Left ventricle myocardium inferior (tissue), 1 donor: ENCODE measurements at places on chromosomes 2 and 18. TPM values are rescaled to one million over a fixed set of nuclear protein-coding genes. Genes with fewer than 3 reads are reported as not detected.

- no peak for DNase-seq
These were observed 118.1 kb upstream of the MSH6 start for GRCh38 chr2:47664817-47665216.

DNA sequence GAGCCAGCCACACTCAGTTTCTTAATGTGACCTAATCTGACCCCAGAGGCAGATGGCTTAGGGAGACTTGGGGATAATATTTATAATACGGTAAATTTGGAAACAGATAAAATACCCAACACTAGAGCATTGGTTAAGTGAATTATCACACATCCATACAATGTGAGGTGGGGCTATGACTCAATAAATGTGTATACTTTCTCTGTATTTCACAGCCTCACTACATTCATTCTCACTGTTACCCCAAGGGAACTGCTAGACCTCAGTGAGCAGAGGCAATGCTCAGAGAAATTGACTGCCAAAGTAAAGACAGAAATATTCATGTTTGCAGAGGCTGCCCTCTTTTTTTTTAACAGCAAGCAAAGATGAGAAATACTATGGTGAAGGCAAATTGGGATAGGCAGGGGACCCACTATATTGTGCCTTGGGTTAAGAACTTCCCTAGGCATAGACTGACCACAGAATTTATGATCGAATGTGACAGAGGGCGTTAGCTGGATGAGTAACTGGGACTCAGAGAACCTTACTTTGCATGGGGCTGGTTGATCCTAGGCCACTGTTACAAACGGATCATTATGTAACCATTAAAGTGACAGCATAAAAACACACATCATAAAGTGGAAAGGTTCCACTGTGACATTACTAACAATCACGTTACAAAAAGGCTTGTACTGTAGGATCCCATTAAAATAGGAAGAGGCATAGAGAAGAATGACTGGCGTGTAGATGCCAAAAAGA is 246.0 kb upstream of the LYPD1 start:
- DNase-seq = no peak

GRCh38 chr2:37614061-37614738 is 57.2 kb downstream of the CDC42EP3 start:
- DNase-seq = no peak

DNA sequence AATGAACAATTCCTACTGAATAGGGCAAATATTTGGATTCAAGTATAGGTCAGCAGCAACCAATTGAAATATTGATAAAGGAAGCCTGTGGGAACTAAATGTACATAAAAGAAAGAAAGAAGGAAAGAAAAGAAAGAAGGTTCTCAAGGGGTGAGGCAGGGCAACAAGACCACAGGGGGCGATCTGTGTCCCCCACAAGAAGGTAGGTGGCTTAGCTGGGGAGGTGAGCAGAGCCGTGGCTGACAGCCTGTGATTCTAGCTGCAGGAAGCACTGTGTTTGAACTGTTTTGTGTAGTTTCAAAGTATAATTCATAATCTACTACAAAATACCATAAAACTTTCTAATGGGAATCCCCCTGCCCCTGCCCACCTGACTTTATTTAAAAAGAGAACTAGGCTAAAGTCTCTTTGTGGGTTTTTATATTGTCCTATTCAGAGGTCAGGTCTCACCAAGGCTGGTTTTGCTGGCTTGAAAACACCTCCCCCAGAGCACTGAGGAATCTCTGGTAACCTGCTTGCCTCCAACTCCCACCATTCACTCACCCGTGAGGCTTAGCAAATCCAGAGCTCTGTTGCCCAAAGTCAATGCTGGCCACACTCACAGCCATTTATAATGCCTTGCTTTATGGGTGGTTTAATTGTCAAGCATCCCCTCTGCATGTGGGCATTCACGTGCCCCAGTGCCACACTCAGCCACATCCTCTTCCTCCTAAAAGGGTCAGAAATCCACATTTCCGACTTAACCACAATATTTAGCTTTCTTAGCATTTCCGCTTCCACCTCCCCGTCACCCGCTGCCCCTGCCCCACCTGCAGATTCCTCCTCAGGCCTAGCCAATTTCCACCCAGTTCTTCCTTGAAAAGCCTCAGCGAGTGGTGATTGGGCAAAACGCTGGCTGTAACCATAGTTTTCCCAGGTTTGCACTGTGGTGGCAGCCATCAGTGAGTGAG is 36.4 kb upstream of the LMAN1 start:
- DNase-seq = no peak

GRCh38 chr2:158125756-158126498 is 24.3 kb downstream of the UPP2 start:
- no peak for DNase-seq

GRCh38 chr2:140344838-140345237 is 1564.6 kb upstream of the NXPH2 start:
- DNase-seq = no peak

DNA sequence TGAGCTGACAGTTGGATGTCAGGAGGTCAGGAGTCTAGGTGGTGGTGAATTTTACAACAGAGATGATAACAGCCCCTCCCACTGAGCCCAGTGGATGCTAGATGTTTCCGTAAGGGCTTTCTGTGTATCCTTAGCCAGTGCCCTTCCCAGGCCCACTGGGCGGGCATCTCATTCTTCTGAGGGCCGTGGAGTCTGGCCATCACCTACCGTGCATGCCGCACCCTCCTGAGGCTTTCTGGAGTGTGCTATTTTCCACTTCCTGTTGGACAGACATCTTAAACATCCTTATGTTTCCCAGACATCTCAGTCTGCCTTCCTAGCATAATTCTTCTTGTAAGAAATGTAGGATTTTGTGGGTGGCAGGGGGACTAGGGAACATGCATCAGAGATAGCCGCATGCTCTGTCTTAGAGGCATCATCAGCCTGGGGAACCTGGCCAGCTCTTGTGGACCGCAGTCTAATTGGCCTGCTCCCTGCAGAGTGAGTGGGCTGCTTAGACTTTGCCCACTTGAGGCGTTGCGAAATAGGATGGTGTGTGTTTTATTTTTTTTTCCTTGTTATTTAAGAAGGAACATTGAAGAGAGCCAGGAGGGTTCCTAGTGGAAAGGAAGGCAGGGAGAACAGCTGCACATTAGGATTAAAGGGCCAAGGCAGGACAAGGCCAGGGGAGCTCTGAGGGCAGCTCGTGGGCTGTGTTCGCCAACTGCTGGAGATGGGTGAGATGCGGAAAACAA is 135.8 kb downstream of the SH3RF3 start:
- no peak for DNase-seq

DNA sequence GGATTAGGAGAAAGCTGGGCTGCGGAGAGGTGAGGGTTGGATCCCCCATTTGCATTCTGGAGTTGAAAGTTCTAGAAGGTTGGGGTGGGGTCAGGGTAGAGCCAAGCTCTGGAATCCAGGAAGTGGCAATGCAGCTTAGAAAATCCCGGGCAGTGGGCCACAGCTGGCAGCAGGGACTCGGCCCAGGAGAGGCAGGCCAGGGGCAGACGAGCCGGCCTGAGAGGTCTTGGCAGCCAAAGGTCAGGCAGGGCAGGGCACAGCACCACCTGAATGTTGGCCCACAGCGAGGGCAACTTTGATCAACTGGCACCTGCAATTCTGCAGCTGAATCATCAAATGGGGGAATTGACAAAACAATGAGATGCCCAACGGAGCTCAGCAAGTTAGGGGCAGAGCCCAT is 139.2 kb downstream of the INHBB start:
- DNase-seq = no peak

DNA sequence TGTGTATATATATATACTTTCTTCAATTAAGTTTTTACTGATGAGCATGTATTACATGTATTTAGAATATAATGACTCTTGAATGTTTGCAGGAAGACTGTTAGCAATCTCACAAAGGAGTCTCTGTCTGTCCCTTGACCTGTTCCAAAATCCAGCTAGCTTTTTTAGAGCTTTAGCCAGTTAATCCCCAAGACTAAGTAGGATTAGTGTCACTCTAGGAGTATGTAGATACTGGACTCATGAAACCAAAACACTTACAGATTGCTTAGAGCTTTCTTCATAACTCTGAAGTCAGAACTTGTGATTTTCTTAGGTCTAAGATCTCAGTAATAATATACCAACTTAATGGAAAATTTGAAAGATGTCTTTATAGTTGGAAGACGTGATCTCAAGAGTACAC is 2.2 kb downstream of the UBXN4 start:
- no peak for DNase-seq

DNA sequence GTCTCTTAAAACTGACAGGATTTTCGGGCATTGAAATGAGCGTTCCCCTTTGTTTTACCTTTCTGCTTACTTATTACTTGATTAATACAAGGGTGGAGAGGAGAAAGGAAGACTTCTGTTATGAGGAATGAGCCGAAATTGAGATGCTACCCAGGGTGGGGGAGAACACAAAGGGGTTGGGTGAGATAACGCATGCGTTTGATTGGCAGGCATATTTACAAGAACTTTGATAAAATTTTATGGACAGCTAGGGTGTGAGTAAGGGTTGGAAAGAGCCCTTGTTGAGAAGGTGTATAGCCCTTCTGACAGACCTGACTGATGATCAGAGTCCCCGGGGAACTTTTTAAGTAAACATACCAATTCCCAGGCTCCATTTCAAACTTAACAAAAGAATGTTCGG is 1.8 kb downstream of the RNF138 start:
- DNase-seq = no peak

DNA sequence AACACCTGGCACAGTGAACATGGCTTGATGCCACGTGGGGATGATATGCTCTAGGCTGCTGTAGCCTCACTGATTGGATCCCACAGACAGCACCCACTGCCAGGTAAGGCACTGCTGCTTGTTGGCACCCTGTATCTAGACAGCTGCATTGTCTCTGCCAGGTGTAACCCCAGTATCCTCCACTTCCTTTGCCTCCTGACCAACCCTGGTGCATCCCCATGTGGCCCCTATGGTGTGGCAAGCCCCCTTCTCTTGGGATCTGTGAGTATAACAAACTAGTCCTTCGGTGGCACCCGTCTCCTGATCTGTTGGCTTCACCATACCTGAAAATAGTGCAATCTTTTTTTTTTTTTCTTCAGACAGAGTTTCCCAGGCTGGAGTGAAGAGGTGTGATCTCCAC is 11.1 kb downstream of the TEX51 start:
- no peak for DNase-seq

- no peak for DNase-seq
These were observed 38.5 kb upstream of the KLF11 start for GRCh38 chr2:10004836-10005235.

DNA sequence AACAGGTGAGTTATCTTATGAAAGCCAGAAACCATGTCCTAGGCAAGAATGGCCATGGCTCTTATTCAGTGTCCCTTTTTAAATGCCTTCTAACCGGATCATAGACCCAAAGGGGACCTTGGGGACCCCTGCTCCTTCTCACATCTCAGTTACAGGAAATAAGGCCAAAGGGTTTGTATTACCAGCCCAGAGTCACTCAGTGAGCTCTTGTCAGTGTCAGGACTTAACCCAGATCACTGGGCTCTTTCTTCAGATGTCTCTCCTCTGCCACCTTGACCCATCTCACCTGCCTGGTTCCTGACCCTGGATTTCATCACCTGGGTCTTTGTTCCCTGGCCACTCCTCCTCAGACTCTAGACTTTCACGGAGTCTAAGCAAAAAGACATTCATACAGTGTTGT is 556.7 kb downstream of the CMPK2 start:
- DNase-seq = no peak

DNA sequence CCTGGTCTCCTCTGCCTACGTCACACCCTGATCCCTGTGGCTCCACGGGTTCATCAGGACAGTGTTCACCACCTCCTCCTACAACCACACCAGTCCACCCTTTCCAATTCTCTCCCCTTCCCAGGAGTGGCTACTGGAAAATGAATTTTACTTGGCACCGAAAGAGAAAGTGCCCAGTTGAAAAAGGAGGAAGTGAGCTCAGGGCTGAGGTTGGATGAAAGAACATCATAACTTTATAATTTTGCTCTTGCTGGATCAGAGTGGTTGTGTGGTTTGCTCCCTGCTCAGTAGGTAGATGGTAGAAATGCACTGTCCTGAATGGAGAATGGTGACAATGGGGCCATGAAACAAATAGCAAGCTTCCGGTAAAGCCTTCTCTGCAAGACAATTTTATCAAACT is 140.3 kb upstream of the DDX18 start:
- DNase-seq = no peak

Gene GALR1
- 0.05 TPM for total RNA-seq

Gene TTC39C
- total RNA-seq = 4.6 TPM

Gene MXD1
- 3.5 TPM for total RNA-seq

Gene GPR39
- not detected for total RNA-seq

Gene FBXO15
- total RNA-seq = not detected

Gene GLI2
- total RNA-seq = 2.4 TPM

Gene ANKRD53
- total RNA-seq = 0.33 TPM

Gene SP110
- total RNA-seq = 10.5 TPM

Gene CYTIP
- 0.82 TPM for total RNA-seq
